Right lung (tissue), 10 donors: ENCODE measurements at places on chromosomes 16 and 17.

DNA sequence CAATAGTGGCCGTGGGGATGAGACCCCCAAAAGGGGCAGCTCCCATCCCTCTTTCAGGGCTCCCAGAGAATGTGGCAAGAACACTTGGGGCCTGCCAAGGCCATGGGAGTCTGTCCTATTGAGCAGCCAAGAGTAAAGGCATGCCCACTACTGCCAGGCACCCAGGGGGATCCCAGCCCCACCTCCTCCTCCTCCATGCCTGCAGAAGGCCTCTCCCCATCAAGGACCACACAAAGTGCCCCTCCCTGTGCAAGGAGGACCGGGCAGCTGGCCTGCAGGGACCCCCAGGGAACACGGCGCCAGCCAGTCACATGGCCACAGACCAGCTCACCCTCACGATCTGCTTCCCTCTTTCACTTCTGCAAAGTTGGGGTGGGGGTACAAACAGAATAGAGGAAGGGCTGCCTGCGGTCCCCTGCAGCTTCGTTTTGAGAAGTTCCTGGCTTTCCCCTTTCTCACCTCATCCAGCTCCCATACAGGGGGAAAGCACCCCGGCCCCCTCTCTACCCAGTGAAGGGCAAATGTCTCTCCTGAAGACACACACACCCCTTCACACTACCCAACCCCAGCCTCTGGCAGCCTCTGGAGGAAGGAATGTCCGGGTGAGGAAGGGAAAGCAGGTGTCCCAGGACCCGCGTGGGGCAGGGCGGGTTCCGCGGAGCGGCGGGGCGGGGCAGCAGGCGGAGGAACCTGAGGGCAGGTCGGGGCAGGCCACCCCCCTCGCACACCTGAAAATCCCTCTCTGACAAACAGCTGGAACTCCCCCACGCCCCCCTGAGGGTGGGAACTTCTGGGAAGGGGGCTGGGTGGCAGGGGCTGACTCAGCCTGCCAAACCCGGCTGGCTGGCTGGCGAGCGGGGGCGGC lies 2.0 kb downstream of the PPP1R9B start:
- DNase-seq = no peak

DNA sequence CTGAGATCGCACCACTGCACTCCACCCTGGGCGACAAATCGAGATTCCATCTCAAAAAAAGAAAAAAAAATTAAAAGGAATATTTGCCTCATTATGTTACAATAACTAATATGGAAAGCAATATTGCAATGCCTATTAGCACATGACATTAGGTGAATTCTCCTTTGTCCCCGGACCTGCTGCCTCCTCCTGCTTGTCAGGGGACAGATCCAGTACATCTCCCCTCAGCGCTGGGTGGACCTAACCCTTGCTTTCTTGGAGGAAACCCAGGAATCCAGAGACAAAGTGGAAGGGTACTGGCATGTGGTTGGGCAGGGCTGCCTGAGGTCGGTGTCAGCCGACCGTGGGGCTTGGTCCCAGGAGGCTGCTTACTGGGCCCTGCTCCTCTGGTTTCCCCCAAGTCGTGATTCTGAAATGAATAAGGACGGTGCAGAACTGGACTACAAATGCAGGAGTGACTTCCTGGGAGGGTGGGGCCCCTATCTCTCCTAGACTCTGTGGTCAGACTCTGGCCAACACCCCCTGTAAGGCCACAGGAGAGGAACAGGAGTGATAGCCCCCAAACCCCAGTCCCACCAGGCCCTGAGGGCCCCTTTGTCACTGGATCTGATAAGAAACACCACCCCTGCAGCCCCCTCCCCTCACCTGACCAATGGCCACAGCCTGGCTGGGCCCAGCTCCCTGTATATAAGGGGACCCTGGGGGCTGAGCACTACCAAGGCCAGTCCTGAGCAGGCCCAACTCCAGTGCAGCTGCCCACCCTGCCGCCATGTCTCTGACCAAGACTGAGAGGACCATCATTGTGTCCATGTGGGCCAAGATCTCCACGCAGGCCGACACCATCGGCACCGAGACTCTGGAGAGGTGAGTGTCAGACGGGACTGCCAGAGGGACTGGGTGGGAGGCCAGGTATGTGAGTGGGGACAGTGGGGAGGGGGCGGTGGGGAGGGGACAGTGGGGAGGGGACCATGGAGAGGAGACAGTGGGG lies at the start of gene HBZ:
HBZ (plus strand) TSS at position 504 of the 988 bp plus-strand sequence; CDS start at position 770, 266 bp downstream.
- DNase-seq = no peak

GRCh38 chr17:58535431-58535830 lies 21.0 kb upstream of the MTMR4 start:
- DNase-seq = no peak

DNA sequence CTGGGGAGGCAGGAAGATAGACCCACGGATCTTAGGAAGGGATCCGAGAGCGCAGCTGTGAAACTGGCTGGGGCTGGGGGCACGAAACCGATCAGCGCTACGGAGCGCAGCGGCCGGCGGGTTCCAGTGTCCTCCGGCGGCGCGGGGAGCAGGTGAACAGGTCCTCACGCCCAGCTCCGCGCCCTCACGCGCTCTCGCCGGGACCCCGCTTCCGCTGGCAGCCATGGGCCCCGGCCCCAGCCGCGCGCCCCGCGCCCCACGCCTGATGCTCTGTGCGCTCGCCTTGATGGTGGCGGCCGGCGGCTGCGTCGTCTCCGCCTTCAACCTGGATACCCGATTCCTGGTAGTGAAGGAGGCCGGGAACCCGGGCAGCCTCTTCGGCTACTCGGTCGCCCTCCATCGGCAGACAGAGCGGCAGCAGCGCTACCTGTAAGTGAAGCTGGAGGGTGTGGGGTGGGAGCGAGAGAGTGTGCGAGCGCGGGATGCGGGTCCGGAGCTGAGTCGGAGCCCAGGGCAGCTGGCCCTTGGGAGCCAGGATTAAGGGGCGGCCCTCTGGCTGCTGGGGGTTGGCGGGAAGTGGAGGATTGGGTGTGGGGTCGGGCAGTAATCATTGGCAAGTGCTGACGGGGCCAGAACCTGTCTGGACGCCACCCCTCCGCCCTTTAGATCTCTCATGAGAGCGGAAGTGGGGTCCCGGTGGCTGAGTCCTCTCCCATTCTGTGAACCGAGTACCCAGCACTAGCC lies 479 bp downstream of the ITGA3 start:
- no peak for DNase-seq

GRCh38 chr17:63476854-63477479 lies at the start of gene ACE:
TSS of gene ACE (plus strand) at chr17:63477061. CDS start at chr17:63477095, 34 bp downstream.
- DNase-seq = no peak

DNA sequence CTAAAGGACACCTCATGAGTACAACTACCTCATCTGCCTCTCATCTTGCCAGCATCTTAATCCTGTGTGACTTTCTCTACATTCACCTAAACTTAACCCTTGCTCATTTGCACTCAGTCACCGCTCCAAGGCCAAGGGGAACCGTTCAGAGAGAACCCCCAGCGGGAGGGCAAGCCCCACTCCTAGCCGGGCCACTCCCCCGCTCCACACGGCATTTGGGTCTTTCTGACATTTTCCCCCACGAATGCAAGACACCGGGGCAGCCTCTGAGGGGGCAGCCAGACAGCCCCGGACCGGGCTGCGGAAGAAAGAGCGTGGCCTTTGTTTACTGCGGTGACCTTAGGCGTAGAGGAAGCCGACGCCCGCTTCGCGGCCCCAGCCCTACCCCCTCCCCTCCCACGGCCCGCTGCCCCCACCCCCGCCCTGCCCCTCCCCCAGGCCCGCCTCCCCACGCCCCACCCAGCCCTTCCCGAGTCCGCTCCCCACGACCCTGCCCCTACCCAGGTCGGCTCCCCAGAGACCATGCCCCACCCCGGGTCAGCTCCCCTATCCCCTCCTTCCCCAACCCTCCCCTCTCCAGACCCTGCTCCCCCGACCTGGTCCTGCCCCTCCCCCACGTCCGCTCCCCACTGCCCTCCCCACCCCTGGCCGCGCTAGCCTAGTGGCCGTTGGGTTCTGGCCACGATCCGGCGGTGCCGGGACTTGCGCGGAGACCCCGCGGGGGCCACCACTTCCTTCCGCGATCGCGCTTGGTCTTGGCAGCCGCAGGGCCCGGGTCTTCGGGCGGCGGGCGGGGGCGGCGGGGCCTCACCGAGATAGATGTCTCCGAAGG lies 789 bp downstream of the CSNK1D start:
- no peak for DNase-seq
